ENCODE measurements at places on chromosomes 7 and 10. TPM values are rescaled to one million over a fixed set of nuclear protein-coding genes. Genes with fewer than 3 reads are reported as not detected.

OR2A42 gene
- polyA plus RNA-seq = 0.02 TPM

SYT15 gene
- 1.2 TPM for polyA plus RNA-seq

GCK gene
- polyA plus RNA-seq = 0.18 TPM

CALCR gene
- 0.01 TPM for polyA plus RNA-seq

NRCAM gene
- 0.35 TPM for polyA plus RNA-seq

LRGUK gene
- 0.14 TPM for polyA plus RNA-seq

INHBA gene
- polyA plus RNA-seq = 0.42 TPM

MCMBP gene
- 13.7 TPM for polyA plus RNA-seq

TCTN3 gene
- polyA plus RNA-seq = 6.4 TPM

CPED1 gene
- polyA plus RNA-seq = 1.3 TPM

ELFN1 gene
- 0.39 TPM for polyA plus RNA-seq

MSMB gene
- polyA plus RNA-seq = 0.26 TPM

LIPJ gene
- polyA plus RNA-seq = not detected

DNAH11 gene
- polyA plus RNA-seq = 1.6 TPM

ODAD2 gene
- polyA plus RNA-seq = 0.31 TPM

TAS2R3 gene
- polyA plus RNA-seq = not detected

ANXA8L1 gene
- 279 TPM for polyA plus RNA-seq

PRSS37 gene
- not detected for polyA plus RNA-seq

TCF7L2 gene
- 5.4 TPM for polyA plus RNA-seq

LBX1 gene
- polyA plus RNA-seq = not detected

ICA1 gene
- polyA plus RNA-seq = 11.3 TPM

AZGP1 gene
- polyA plus RNA-seq = 1.6 TPM

RBP4 gene
- polyA plus RNA-seq = 0.14 TPM

CFAP70 gene
- 0.60 TPM for polyA plus RNA-seq

INMT gene
- 2.4 TPM for polyA plus RNA-seq

BET1 gene
- polyA plus RNA-seq = 11.6 TPM

BPGM gene
- 27.1 TPM for polyA plus RNA-seq

GATA3 gene
- 0.45 TPM for polyA plus RNA-seq

TET1 gene
- polyA plus RNA-seq = 0.16 TPM

THSD7A gene
- 0.20 TPM for polyA plus RNA-seq

CALY gene
- 0.12 TPM for polyA plus RNA-seq

TMEM273 gene
- polyA plus RNA-seq = 4.7 TPM

CNPY1 gene
- not detected for polyA plus RNA-seq

PNLIPRP3 gene
- 7.9 TPM for polyA plus RNA-seq

FOXP2 gene
- 2.1 TPM for polyA plus RNA-seq

FAM25G gene
- polyA plus RNA-seq = 6.3 TPM

PNLIPRP1 gene
- polyA plus RNA-seq = 0.29 TPM

TMEM26 gene
- 0.08 TPM for polyA plus RNA-seq

AMZ1 gene
- polyA plus RNA-seq = 0.10 TPM

FBH1 gene
- polyA plus RNA-seq = 34.4 TPM

ZPBP gene
- not detected for polyA plus RNA-seq

TMEM196 gene
- polyA plus RNA-seq = not detected

PON1 gene
- not detected for polyA plus RNA-seq

MET gene
- polyA plus RNA-seq = 1.2 TPM

PRPF18 gene
- polyA plus RNA-seq = 13.4 TPM

PAX4 gene
- polyA plus RNA-seq = not detected

PDIA4 gene
- polyA plus RNA-seq = 37.9 TPM

TAC1 gene
- not detected for polyA plus RNA-seq

ASAH2B gene
- 1.1 TPM for polyA plus RNA-seq

DDX50 gene
- 8.8 TPM for polyA plus RNA-seq

MYOZ1 gene
- polyA plus RNA-seq = 3.1 TPM

GATAD1 gene
- polyA plus RNA-seq = 12.2 TPM

COL13A1 gene
- polyA plus RNA-seq = 2.0 TPM

SPDYE2 gene
- polyA plus RNA-seq = 0.05 TPM

NRP1 gene
- polyA plus RNA-seq = 2.6 TPM
